ENCODE measurements at places on chromosomes 11 and 22.

DNA sequence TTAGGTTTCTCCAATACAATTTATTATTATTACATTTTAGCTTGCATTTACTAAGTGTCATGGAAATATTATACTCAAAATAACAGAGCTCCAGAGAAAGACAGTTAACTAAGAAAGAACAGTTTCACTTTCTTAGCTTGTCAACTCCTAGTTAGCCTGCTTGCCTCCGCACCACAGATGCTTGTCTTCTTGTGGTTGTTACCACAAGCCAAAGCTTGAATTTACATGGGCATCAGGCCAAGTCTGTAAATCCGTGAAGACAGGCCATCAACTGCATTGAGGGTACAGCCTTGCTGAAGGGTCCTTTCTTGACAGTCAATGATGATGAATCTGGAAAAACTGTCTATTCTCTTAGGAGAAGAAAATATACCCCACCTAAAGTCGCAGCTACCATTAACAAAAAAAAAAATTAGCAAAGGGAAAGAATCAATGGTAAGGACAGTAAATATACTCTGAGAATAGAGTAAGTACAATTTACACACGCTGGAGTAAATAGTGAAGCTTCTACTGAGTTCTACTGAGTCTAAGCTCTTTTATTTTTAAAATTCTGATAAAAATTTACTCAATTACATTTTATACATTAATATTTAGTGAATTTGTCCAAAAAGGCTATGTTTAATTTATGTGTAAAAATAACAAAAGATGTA, 15.6 kb upstream of the DENND5A start:
- no peak for DNase-seq

GRCh38 chr11:76768909-76769560, 14.1 kb upstream of the TSKU start:
- DNase-seq, result no peak

GRCh38 chr11:126305699-126306098, 1.8 kb downstream of the DCPS start:
- DNase-seq, result no peak

- no peak for DNase-seq
Observed at GRCh38 chr11:102950622-102951081, 4.9 kb downstream of the MMP13 start.

GRCh38 chr11:58465690-58466089, 23.7 kb upstream of the OR5B12 start:
- no peak for DNase-seq

DNA sequence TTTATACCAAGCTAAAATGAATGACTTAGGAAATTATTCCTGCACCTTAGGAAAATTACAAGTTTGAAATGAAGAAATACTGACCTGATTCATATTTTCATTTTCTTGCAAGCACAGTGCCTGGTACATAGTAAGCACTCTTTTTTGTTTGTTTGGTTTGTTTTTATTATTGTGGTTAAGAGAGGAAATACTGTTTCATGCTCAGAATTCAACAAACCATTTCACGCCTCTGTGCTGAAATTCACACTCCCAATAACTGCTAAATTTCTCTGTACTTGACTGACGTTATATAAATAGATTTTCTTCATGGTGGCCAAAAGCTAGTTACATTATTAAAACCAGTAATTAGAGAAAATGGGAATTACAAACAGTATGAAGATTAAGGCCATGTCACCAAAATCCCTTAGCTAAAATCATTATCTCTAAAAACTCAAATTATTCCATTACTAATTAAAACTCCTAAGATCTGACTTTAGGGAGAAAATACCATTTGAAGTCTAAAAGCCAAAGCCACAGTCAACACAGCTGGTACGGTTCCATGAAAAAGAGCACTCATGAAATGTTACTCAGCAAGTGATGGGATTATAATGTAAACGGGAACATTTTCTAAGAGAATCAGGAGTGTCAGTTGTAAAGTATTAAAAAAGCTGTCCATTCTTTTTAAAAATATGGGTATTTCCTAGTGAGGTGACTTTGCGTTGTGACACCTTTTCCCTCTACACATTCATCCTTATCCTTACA, 77.8 kb upstream of the DDI1 start:
- no peak for DNase-seq

DNA sequence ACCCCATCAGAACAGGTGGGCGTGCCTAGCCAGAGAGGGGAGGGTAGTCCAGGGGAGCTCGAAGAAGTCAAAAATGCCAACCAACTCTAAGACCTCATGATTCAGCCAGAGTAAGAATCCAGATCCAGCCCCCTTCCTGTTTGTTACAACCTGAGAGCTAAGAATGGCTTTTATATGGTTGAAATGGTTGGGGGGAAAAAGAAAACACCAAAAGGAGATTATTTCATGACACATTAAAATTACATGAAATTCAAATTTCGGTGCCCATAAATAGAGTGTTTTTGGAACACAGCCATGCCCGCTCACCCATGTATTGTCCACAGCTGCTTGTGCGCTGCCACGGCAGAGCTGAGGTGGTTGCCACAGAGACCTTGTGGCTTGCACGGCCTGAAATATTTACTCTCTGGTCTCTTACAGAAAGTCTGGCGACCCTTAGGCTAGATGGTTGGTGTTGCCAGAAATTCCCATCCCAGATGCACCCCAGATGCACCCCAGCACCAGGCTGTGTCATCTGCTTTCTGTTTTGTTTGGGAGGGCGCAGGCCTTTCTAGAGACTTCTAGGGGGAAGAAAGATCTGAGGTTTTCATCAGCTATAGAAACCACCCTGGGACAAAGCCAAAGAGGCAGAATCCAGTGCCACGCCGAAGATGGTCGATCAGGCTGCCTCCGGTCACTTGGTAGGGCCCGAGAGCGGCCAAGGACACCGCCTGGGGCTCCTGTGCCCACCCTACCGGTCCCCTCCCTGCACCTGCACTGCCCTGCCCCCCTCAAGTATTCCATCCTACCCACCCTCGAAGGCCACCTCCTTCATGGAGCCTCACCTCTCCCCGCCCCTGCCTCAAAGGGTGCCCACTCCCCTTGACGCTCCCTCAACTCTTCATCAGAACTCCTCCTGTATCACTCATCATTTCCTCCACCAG, 80.2 kb downstream of the DSCAML1 start:
- DNase-seq, result no peak

- DNase-seq, result peak; percentile 14
Observed at GRCh38 chr11:126716456-126717083, 284.0 kb downstream of the KIRREL3 start.

DNA sequence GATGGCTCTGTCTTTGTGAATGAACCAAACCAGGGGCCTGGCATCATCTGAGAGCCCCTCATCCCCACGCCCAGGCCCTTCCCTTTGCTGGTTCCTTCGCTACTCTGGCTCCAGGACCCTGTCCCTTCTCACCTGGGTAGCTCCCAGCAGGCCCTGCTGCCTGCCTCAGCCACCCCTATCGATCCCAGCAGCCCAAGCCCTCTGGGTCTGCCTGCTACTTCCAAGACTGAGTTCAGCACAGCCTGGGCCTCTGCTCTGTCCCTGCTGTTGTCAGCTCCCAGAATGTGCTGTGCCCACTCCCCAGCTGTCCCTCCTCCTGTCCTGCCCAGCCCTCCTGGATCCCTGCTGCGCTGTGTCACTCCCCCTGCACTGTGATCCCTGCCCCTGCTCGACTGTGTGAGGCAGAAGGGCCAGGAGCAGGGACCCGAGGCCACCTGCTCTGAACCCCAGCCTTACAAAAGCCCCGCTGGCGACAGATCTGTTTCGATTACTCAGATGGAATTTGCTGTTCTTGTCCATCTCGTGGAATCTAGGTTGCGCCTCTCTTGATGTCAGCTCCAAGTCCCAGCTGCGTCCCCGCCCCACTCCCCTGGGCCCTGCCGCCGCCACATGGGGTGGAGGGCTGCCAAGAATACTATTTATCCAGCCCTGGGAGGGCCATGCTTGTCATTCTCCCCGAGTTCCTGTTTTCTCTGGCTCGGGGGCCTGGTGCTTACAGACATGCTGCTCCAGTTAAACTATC, 13.0 kb downstream of the MRPL21 start:
- DNase-seq, result no peak

GRCh38 chr11:111691176-111691575, 75.0 kb downstream of the PPP2R1B start:
- DNase-seq, result no peak

- no peak for DNase-seq
Observed at GRCh38 chr11:73428699-73429098, 52.5 kb downstream of the RELT start.

DNA sequence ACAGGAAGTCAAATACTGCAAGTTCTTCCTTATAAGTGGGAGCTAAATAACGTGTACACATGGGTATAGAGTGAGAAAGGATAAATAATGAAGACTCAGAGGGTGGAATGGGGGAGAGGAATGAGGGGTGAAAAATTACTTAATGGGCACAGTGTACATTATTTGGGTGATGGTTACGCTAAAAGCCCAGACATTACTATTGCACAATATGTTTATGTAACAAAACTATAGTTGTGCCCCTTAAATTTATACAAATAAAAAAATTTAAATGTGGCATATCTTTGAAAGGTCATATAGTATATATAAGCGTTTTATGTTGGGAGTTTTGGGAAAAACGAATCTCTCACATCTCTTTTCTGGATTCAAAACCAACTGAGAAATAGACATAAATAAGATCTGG, 96.1 kb downstream of the KIF18A start:
- no peak for DNase-seq

GRCh38 chr11:15941206-15941770, 415.1 kb downstream of the SOX6 start:
- DNase-seq, result no peak

- DNase-seq, result no peak
Observed at GRCh38 chr11:77410076-77410827, 63.6 kb downstream of the PAK1 start.

- DNase-seq, result no peak
Observed at GRCh38 chr22:32175683-32176644, 16.9 kb upstream of the C22orf42 start.

GRCh38 chr22:28123989-28124766, 205.1 kb upstream of the PITPNB start:
- no peak for DNase-seq

DNA sequence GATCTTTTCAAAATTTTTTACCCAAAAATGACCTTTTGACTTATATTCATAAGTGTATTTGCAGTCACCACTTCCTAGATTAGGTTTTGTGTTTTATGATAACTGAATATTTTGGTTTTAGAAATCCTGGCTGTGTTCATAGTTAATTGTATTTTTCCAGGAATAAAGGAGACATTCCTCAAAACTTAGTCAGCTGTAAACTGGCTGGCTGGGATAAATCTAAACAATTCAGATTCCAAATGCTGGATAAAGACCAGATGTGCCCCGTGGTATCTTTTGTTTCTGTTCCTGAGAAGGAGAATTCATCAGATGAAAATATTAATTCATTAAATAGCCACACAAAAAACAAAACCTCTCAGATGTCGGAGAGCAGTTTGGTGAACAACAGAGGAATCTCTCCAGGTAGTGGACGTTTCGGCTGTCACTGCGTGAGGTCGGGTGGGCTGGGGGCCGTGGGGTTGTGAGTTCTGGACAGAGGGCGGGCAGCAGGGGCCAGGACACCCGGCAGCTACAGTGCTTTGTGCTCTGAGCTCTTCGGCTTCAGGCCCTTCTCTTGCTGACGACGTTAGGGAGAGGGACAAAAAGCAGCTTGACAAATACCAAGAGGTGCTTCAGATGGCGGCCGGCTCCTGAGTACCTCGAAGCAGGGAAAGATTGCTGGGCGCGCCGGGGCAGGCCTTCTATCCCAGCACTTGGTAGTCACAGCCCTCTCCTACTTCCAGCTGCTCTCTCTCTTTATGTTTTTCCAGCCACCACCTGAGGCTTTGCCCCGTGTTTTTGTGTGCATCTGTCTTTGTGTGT, 24.6 kb downstream of the MOV10L1 start:
- no peak for DNase-seq

DNA sequence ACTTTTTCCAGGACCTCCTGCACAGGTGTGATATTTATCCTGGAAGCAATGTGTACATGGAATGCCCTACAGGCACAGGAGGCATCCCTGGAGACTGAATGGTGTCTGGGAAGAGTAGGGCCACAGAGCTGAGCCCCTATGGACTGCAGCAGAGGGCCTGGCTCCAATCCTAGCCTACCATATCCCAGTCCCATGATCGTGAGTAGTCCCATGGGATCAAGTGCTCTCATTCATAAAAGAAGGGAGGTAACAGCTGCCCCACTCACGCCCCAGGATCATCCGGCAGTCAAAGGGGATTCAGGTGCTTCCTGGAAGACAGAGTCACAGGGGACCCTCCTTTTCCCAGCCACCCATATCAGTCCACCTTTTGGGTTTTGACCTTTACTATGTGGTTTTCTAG, 24.0 kb downstream of the ANKK1 start:
- no peak for DNase-seq

- DNase-seq, result no peak
Observed at GRCh38 chr11:117232911-117233409, 489 bp downstream of the RNF214 start.

GRCh38 chr11:396511-396947, 2.5 kb downstream of the PKP3 start:
- no peak for DNase-seq

DNA sequence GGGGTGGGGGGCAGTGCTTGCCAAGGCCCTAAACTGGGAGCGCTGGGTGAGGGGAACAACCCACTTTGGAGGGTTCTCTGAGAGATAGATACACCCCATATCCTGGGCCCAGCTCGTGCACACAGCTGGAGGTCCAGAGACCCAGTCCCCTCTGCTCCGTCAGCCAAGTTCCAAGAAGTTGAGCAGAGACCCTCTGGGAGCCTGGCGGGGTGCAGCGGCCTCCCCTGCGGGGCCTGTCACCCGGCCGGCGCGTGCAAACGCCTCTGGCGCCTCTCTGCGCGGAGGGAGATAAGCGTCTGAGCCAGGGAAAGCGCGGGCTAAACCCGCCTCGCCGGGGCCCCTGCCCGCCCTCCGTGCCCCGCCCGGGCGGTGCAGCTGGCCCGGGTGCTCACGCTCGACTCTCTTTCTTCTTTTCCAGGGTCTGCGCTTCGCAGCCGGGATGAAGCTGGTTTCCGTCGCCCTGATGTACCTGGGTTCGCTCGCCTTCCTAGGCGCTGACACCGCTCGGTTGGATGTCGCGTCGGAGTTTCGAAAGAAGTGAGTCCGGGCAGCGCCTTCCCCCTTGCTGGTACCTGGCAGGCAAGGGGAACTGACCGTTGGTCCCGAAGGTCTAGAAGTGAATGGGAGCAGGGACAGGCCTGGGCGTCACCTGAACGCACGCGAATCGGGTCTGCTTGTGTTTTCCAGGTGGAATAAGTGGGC, 540 bp downstream of the ADM start:
- no peak for DNase-seq

DNA sequence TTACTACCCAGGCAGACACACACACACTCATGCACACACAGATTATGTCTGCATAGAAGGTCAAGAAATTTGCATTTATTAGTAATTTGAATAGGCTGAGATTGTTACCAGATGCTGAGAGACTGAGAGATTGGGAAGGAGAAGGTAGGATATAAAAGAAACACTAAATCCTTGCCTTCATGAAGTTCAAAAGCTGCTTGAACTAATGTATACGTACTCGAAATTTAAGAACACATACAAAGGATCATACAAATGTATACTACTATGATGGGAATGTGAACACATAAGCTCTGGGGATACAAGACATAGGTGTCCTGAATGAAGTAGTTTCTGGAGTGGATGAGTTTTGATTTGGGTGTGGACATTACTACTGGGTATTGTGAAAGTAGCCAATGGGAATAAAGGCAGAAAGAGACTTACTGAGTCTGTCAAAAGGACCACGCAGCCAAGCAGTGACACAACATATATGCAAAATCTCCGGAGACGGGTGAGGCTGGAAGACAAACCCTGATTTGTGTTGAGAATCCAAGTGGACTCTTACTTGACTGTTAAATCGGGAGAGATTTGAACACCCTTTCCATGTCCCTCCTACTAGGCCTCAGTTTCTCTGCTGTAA, 7.3 kb upstream of the PKNOX2 start:
- DNase-seq, result no peak
